ENCODE measurements at places on chromosomes 11 and 22.

GRCh38 chr11:86578727-86579405 is 93.5 kb downstream of the ME3 start:
- no peak for DNase-seq

- no peak for DNase-seq
Measured at GRCh38 chr11:74162681-74163467, 7.9 kb downstream of the C2CD3 start.

GRCh38 chr22:43185860-43186261 is 1.1 kb downstream of the TTLL12 start:
- DNase-seq, result peak; percentile 30

DNA sequence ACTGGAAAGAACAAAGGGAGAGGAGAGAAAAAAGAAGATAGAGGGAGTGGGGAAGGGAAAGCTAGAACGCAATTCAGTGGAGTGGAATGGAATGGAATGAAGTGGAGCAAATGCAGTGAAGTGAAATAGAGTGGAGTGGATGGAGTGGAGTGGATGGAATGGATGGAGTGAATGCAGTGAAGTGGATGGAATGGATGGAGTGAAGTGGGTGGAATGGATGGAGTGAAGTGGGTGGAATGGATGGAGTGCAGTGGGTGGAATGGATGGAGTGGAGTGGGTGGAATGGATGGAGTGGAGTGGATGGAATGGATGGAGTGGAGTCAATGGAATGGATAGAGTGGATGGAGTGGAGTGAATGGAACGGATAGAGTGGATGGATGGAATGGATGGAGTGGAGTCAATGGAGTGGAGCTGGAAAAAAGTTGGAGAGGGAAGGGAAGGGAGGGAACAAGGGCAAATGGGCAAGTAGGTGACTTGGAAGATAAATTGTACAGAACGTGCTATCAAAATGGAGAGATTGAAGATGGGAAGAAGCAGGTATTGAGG is 13.9 kb downstream of the IFITM10 start:
- DNase-seq, result no peak

DNA sequence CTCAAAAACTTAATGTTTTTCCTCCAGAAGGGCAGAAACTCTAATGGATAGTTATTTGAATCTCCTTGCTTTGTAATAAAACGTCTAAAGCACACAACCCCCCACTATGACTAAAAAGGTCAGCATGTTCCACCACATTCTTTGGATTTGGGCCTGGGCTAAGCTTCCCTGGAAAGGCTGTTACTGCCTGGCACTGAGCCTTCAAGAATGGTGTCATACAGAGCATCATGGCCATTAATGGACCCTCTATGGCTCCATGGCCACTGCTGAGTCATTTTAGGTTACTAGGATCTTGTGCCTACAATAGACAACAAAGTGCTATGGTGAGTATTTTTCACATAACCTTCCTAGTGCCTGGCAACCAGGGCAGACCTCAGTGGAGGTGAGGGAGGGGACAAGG is 242.6 kb upstream of the FAT3 start:
- DNase-seq, result no peak

- DNase-seq, result no peak
Measured at GRCh38 chr11:83191491-83191890, 2.0 kb upstream of the ANKRD42 start.

DNA sequence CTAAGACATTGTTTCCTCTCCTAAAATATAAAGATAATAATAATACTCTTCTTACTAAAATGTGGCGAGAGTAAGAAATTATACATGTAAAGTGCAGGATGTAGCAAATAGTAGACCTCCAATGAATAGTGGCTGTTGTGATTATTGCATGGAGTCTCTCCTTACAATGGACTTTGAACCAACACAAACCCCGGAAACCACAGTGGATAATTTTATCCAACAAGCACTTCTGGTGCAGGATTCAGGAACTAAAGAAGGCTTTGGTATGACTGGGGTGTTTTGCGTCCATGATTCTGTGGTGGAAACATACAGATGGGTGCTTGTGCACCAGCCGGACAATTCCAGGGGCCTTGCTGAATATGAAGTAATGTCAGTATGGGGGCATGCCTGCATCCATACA is 146.4 kb upstream of the UBASH3B start:
- no peak for DNase-seq

GRCh38 chr11:36469063-36469462 is 41.0 kb downstream of the TRAF6 start:
- DNase-seq, result peak; percentile 26

- no peak for DNase-seq
Measured at GRCh38 chr11:61635304-61635703, 44.9 kb upstream of the DAGLA start.

DNA sequence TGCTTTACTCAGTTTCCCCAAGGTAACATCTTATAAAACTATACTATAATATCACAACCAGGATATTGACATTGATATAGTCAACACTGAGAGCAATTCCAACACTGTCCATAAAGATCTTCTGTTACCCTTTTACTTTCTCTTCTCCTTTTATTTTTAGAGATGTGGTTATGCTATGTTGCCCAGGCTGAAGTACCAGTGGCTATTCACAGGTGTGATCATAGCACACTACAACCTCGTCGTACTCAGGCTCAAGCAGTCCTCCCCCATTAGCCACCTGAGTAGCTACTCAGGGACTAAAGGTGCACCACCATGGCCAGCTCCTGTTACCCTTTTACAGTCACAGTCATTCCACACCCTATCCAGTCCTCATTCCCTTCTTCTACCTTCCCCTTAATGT is 119.7 kb downstream of the CWF19L2 start:
- no peak for DNase-seq

Data from nephron progenitor cell (in vitro differentiated cells).